WTC11 (cell line): ENCODE measurements at places on chromosomes 1 and 21. TPM values are rescaled to one million over a fixed set of nuclear protein-coding genes. Genes with fewer than 3 reads are reported as not detected.
A peak's percentile ranks its signal among the peaks of the same experiment; 100 is the strongest.

DNA sequence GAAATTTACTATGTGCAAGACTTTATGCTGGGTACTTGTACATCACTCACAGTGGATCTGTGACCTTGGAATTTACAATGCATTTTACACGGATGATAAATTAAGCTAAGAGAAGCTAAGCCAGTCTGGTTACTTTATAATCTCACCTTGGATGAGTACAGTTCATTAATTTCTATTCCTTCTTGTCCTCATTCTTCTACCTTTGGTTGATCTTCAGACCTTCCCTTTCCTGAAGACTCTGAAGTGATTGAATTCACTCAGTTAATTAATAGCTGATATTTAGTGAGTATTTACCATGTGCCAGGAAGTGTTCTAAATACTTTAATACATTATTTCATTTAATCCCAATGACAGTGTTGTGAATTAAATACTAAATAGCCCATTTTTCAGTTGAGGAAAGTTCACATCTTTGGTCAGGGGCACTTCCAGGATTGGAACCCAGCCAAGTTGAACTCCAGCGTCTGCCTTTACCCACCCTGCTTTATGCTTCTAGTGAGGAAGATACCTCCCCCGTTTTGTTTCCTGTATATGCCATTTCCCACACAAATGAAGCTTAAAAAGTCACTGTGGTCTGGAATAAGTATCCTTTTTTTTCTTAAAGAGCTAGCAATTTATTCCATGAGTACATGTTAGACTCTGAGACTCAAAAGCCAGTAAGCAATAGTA is 146.6 kb downstream of the TLR5 start:
- DNase-seq, result no peak

DNA sequence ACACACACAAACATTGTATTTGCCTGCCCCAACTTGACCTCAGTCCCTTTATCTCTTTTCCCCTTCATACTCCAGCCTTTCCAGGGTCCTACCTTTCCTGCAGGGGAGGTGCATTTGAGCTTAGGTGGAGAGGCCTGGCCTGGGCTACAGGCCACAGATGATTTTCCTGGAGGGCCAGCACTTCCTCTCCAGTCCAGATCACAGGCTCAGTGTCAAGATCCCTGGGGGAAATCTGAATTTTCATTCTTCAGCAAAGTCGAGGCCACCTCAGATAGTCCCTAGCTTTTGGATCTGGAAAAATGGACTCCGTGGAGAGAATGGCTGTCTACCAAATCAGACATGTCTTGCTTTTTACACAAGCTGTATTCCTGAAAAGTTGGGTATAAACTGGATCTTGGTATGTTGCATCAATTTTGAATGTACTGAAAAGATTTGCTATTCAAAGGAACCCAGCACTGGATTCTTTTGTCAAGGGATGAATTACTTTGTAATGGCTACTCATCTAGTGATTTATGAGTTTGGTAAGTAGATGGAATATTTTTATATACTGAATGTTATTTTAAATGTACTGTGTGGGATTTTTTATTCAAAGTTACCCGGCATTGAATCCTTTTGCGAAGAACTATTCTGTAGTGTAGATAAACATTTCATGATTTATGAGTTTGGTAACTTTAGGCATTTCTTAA is 78.7 kb downstream of the DDR2 start:
- no peak for DNase-seq

DNA sequence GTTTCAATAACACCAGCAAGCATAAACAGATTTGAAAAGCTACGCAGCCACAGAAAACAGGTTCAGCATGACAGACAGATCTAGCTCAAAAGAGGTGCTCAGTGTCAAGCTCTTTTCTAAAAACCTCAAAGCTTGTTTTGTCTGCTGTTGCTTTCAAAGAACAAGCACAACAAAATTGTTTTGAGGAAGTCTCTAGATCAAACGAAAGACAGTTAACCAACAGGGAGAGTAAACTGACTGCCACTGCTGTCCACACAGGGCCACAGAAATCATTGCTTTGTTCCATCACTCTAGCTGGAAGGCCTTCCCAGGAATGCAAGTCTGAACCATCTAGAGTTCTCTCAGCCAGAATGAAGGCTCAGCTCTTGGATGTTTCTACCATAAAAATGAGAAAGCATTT is 12.8 kb downstream of the APP start:
- no peak for DNase-seq

DNA sequence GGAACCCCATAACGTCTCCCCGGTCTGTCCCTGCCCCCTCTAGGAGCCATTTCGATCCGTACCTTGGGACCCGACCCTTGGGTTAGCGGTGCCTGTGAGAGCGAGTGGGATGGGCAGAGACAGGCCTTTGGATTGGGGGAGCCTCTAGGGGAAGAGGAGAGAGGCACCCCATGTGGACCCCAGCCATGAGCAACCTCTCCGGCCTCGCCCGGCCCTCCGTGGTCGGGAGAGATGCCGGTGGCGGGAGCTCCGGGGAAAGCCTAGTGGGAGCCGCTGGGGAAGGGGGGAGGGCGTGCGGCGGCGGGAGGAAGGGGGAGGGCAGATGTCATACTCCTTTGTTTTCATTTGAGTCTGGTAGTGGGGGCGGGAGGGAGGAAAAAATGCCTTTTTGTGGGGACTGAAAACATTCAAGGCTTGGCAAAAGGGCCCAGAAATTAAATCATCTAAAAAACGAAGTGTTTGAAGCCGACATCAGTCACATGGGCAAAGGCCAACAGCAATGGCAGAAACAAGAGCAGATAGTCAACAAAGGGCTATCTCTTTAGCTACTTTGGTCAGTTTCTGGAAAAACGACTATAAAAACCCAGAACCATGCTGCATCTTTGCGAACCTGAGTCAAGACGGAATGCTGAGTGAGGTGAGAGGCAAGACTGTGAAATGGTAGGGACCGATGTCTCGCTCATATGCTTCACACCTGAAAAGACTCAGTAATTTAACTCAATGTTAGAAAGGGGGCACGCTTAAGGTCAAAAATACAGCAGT is 758 bp downstream of the PTBP2 start:
- DNase-seq, result peak; percentile 50

- no peak for DNase-seq
Observed at GRCh38 chr21:42159560-42160110, 59.3 kb upstream of the ABCG1 start.

DNA sequence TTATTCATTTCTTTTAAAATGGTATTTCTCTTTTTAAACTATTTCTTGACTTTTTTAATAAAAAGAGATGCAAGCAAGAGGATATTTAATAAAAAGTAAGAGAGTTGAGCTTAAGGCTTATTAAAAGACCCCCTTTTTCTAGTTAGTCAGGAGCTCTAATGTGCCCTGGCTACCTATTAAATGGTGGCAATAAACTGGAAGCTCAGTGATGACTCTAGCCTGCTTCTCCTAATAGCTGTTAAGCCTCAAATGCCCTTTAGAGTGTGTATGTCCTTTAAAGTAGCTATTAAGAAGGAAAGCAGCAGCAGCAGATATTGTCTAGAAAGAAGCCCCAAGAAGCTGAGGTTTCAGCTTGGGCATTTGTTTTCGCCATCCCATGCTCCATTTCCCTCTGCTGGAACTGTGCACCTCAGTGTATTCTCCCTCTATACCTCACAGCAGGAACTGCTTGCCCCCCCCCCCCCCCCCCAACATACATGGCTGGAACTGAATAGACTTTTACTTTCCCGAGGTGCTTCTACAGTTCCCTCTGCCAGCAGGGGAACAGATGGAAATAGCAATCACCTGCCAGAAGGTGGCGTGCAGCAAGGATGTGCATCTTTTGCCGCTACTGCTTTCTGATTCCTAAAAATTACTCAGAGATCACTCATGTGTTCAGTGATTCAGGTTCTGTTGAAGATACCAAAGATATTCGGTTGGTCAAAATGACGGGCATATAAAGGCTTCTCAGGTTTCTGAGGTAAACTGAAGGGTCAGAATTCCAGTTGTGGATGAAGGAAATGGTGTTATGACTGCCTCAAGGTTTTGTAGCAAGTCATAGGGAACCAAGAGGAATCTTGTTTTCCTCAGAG is 2.5 kb downstream of the RGS4 start:
- DNase-seq, result peak; percentile 72

GRCh38 chr1:177360791-177361190 is 190.0 kb downstream of the BRINP2 start:
- DNase-seq, result no peak

DNA sequence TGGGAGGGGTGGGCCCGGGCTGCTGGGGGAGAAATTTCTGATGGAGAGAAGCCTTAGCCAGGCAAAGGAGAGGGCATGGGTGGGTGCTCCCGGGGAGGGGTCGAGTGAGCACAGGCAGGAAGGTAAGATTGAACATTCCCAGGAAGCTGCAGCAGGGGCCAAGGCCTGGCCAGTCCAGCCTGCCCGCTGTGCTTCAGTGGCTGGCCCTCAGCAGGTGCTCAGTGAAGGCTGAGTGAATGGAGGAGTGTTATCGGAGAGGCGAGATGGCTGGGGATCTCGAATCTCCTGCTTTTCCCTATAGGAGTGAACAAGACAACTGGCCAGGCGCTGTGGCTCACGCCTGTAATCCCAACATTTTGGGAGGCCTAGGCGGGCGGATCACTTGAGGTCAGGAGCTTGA is 20.9 kb downstream of the SPSB1 start:
- DNase-seq, result no peak

GRCh38 chr1:247131236-247131635 is 27.1 kb upstream of the ZNF669 start:
- no peak for DNase-seq

DNA sequence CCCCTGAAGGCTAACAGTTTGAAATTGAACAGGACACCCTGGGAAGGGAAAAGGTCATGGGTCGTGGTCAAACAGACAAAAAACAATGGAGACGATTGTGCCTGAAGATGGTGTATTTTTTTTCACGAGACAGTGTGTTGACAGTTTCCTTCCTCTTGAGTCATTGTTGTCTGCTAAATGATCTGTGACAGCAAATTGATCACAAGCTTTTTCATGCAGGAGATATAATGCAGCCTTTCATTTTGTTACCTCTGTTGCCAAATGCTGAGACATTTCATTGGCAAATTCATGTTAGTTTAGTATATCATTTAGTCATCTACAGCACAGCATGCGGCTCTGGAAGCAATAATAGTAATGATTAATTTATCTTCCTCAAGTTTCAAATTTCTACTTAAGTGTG is 27.7 kb downstream of the UBE2U start:
- DNase-seq, result no peak

DNA sequence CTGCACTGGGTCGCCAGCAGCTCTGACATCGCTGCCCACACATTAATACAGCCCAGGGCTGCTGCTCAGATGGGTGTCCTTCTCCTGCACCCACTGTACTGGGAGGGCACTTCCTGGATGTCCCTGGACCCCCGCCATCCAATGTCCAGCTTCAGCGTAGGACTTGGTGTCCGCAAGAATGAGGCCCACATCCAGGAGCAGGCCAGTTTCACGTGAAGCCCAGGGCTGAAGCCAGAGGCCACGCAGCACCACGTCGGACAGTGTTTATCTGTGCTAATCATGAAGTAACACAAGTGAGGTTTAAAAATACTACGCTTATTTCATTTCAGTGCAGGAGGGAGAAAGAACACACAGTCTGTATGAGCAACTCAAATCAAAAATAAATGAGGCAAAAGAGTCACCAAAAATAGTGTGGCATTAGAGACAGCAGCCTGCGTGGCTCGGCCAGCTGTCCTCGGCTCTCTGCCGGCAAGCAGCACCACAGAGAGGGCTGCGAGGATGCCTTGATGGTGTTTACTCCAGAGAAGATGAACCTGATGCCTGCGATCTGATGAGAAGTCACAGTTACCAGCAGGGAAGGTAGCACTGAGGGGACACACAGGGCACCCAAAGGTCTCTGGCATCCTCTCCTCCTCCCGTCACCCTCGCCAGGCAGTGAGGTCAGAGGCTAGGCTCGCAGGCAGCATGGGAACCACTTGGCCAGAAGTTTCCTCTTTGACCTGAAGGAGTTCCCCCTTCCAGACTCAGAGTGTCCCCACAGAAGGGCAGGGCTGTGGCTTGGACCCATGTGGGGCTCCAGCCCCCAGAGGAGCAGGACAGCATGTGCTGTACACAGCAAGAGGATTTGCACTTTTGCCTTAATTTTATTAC is 22.1 kb upstream of the NPHP4 start:
- DNase-seq, result no peak

GRCh38 chr1:89771991-89772560 is 48.8 kb upstream of the LRRC8D start:
- DNase-seq, result no peak

GRCh38 chr1:27314169-27314568 is 7.8 kb upstream of the TMEM222 start:
- no peak for DNase-seq

DNA sequence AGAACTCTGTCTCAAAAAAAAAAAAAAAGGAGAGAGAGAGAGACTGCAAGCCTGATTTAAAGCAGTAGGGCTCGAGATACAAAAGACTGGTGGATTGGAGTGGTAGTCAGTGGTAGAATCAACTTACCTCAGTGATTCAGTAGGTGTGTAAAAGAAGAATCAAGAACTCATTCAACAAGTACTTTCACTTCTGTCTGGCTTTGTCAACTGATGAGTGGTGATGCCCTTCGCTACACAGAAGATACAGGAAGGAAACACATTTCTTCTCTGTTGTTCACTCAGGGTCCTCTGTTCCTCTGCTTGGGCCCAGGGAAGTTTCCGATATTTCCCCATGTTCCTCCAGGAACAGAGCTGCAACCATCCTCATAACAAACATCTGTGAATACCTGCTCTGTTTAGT is 68.6 kb upstream of the COG2 start:
- DNase-seq, result no peak

DNA sequence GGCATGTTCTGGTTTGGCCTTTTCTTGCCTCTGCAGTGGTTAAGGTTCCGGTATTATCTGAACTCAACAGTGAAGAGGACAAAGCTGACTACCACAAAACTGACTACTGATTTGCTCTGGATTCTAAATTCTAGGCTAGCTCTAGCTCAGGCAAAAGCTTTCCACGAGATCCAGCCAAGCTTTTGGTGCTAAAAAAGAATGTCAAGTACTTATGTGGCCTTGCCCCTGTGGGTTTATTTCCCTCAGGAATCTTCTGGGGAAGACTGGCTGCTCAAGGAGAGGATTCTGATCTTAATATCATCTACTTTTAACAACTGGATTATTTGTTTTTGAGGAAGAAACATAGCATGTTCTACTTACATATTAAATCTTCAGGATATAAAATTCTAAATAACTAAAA is 26.1 kb upstream of the MTMR11 start:
- DNase-seq, result no peak

GRCh38 chr1:97385536-97386277 is 535.1 kb downstream of the DPYD start:
- no peak for DNase-seq

The SERINC2 gene
- total RNA-seq, result 26.0 to 27.8 TPM (median 27.6 TPM) in 3 replicates

The MAP10 gene
- 2.5 to 3.0 TPM (median 2.7 TPM) in 3 replicates for total RNA-seq

The ST6GALNAC3 gene
- 11.9 to 14.1 TPM (median 12.7 TPM) in 3 replicates for total RNA-seq

The AMY1A gene
- not detected in 3 replicates for total RNA-seq

The KRTAP25-1 gene
- not detected in 3 replicates for total RNA-seq

The AGMAT gene
- total RNA-seq, result 4.9 to 5.6 TPM (median 5.5 TPM) in 3 replicates

The WNT3A gene
- 0.16 to 0.34 TPM (median 0.17 TPM) in 3 replicates for total RNA-seq

The UMODL1 gene
- total RNA-seq, result 0.11 TPM in 1 of 3 replicates, not detected in the others

The GPR25 gene
- 0.14 to 0.16 TPM in 2 of 3 replicates, not detected in the other for total RNA-seq

The LRRC7 gene
- not detected in 3 replicates for total RNA-seq

The RHBDL2 gene
- 0.26 to 0.30 TPM (median 0.27 TPM) in 3 replicates for total RNA-seq

The LGR6 gene
- total RNA-seq, result 0.78 to 1.1 TPM (median 1.1 TPM) in 3 replicates
